Large intestine (tissue), 12 donors: ENCODE measurements at places on chromosomes 13 and 19. TPM values are rescaled to one million over a fixed set of nuclear protein-coding genes. Genes with fewer than 3 reads are reported as not detected.

GRCh38 chr19:40543029-40543597, 33.6 kb upstream of the SHKBP1 start:
- DNase-seq = no peak
- H3K27me3 ChIP-seq = no peaks in the 10 kb centered on the region
- no peaks in the 10 kb centered on the region for H3K4me1 ChIP-seq
- H3K36me3 ChIP-seq = no peaks in the 10 kb centered on the region
- no peak overlapping the region for H3K27ac ChIP-seq
- H3K4me3 ChIP-seq = no peak overlapping the region

DNA sequence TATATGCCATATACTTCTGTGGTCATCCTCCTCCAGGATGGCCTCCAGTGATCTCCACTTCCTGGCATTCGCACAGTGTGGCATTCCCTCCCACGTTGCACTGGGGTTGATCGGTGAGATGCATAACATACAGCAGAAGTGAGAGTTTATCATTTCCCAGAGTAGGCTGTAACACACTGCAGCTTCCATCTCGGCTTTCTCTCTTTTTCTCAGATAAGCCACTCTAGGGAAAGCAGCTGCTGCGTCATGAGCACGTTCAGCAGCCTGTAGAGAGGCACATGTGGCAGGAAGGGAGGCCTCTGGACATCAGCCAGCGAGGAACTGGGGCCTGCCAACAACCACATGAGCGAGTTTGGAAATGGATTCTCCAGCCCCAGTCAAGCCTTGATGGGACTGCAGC, 807.1 kb downstream of the DIAPH3 start:
- DNase-seq = peak; percentile 15
- H3K27me3 ChIP-seq = no peaks in the 10 kb centered on the region
- no peak overlapping the region for H3K4me3 ChIP-seq
- H3K4me1 ChIP-seq = no peaks in the 10 kb centered on the region

GRCh38 chr19:6604906-6605305, 14.0 kb upstream of the CD70 start:
- H3K27me3 ChIP-seq = peaks cover 5% of the 10 kb centered on the region
- no peaks in the 10 kb centered on the region for H3K4me1 ChIP-seq
- H3K27ac ChIP-seq = no peak overlapping the region
- DNase-seq = no peak
- no peak overlapping the region for H3K4me3 ChIP-seq

GRCh38 chr13:28538932-28539331, 44.0 kb upstream of the FLT1 start:
- H3K4me3 ChIP-seq = no peak overlapping the region
- H3K27ac ChIP-seq = no peak overlapping the region
- no peaks in the 10 kb centered on the region for H3K4me1 ChIP-seq

DNA sequence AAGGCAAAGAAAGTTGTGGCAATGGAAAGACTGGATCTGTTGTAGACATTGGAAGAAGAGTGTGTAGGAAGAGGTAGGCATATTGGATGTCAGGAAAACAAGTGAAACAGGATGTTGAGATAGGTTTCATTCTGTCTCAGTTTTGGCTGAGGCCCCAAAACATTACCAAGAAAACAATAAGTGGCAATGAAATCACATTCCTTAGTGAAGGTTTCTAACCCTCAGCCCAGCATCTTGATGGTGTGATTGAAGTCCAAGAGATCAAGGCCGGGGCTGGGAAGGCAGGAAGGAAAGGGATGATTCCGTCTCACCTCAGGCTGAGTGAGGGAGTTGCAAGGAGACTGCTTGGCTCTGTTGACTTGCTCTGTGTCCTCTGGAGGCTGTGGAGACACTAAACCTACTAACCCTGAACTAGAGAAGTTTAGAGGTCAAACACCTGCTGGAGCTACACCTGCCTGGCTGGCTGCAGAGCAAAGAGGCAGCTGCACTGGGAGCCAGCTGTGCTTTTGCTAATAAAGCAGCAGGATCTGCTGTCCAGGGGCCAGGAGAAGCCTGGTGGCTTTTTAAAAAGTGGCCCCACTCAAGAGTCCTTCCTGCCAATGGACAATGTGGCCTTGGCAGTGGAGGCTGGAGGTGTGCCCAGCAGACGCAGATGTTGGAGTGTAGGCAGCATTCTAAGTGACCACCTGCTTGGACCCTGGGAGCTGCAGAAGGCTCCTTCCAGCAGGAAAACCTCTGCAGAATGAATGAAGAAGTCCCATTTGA, 53.6 kb downstream of the DGKH start:
- DNase-seq = no peak
- no peaks in the 10 kb centered on the region for H3K36me3 ChIP-seq
- no peaks in the 10 kb centered on the region for H3K4me1 ChIP-seq

GRCh38 chr19:51772977-51773376, 12.0 kb downstream of the FPR2 start:
- no peak for DNase-seq
- H3K4me1 ChIP-seq = no peaks in the 10 kb centered on the region
- no peaks in the 10 kb centered on the region for H3K27me3 ChIP-seq
- no peak overlapping the region for H3K4me3 ChIP-seq

DNA sequence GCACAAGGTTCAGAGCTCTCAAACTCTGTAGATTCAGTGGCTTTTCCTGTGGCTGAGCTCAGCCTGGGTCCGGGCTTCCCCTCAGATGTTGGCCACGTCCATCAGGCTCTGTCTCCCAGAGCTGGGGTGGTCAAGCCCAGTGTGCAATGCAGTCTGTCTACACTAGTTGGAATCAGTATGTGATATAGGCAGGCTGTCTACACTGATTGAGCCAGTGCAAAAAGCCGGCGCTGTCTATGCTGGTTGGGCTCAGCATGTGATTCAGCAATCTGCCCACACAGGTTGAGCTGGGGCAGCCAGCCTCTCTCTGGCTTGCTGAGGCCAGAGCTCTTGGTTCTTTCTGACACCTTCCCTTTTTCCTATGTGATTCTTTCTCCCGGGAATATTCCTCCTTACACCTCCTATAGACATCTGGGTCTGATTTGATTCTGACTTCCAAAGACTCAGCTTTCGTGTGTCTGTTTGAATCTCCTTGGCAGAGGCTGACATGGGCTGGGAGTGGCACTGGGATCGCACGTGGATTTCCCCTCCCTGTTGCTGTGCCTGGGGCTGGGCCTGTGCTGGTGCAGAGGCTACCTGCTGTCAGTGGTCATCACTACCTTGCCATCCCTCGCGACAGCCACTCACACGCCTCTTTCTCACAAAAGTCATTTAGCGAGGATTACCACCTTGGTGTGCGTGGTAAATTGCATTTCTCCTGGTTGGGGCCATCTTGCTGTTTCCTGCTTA, 9.3 kb downstream of the CHST8 start:
- no peak overlapping the region for H3K4me3 ChIP-seq
- H3K27me3 ChIP-seq = peaks cover 3% of the 10 kb centered on the region
- DNase-seq = no peak
- no peaks in the 10 kb centered on the region for H3K4me1 ChIP-seq

- peak overlapping the region; percentile 69 for H3K4me3 ChIP-seq
- H3K27me3 ChIP-seq = no peaks in the 10 kb centered on the region
- peaks cover 12% of the 10 kb centered on the region for H3K36me3 ChIP-seq
- H3K27ac ChIP-seq = peak overlapping the region; percentile 11
- no peak for DNase-seq
- H3K4me1 ChIP-seq = no peaks in the 10 kb centered on the region
These were observed 429 bp upstream of the ZNF225 start for GRCh38 chr19:44112802-44113137.

DNA sequence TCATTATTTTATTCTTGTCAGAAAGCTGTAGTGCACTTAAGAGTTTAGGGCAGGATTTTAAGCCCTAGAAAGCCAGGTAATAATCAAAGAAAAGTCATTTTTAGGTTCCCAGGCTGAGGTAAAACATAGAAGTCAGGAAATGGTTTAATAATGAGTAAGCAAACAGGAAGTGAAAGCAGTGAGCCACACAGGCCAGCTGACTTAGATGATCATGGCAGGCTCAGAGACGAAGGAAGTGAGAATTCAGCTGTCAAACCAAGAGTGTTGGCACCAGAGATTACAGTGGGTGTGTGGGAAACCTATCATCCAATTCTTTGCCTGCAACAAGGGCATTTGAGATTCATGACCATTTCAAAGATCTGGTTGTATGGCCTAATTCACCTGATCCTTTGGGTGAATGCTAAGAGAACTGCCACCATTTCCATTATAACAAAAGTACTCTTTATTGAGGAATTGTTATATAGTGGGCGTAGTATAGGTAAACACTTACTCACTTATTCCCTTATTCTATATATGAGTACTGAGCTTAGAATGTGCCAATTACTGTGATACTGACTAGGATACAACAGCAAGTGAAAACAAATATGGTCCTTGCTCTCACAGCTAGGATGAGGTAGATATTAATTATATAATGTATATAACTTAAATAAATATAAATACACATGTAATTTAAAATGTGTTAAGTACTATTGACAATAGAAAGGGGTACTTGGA, 103.7 kb upstream of the EDNRB start:
- no peak overlapping the region for H3K27ac ChIP-seq
- no peaks in the 10 kb centered on the region for H3K4me1 ChIP-seq
- no peak overlapping the region for H3K4me3 ChIP-seq
- no peaks in the 10 kb centered on the region for H3K36me3 ChIP-seq
- no peaks in the 10 kb centered on the region for H3K27me3 ChIP-seq

RFC3 gene
- polyA plus RNA-seq = 15.9 TPM

ACER1 gene
- polyA plus RNA-seq = 0.04 TPM
